LNCaP clone FGC (cell line): ENCODE measurements at places on chromosomes 1 and 21.
A peak's percentile ranks its signal among the peaks of the same experiment; 100 is the strongest.

DNA sequence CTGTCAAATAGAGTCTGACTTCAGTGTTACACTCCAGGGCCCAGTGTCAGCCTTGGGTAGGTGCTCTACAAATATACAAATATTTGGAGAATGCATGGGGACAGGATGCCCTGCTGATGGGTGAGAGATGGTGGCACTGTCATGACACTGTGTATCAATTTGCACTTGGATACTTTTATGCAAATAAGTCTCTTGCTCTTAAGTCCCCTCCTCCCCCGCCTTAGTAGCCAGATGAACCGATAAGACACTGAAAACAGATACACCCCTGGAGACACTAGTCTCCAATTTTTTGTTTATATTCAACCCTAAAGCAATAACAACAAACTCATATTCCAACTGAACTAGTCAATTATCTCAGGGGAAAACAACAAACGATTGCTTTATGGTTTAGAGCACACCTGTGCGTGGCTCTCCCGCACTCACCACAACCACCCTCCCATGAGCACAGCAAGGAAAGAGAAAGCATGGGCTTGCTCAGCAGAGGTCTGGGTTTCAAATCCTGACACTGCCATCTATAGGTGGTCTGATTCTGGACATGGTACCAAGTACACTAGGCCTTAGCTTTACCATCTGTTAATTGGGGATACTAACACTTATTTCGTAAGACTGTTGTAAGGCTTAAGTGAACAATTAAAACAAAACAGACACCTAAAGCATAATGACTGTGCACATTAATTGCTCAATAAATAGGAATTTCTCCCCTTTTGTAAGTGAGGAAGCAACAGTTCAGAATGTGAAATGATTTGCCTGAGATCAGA lies 50.3 kb downstream of the HIVEP3 start:
- DNase-seq, result no peak

GRCh38 chr1:194809665-194810064 lies 1623.3 kb upstream of the B3GALT2 start:
- no peak for DNase-seq

DNA sequence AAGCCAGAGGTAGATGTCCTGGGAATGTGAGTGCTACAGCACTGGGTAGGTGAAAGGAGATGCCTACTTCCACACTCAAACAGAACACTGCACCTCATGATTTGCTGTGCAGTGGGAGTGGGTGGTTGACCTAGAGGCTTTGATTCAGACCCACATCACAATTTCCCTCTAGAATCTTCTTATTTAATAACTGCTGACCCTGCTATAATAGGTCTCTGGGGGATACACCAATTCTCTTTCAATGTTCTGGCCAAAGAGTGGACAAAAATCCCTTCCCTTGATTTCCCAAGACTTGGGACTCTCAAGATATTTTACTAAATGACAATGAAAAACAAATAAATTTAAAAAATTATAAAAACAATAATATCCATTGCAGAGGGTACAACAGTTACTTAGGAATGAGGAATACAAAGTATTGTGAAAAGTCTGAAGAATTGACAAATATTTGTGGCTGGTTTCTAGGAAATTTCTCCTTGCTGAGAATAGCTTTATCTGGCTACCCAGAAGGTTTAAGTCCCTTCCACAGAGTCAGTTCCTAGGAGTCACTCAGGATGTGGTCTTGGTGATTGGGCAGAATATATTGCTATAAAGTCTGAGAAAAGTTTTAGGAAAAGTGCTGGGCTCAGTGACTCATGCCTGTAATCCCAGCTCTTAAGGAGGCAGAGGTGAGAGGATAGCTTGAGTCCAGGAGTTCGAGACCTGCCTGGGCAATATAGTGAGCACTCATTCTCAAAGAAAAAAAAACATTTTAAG lies 2.4 kb upstream of the FCGR2A start:
- DNase-seq, result no peak

GRCh38 chr1:84540759-84541158 lies 33.5 kb downstream of the CTBS start:
- DNase-seq, result peak; percentile 71

- DNase-seq, result no peak
Observed at GRCh38 chr1:109243221-109243620, 6.1 kb upstream of the CELSR2 start.

DNA sequence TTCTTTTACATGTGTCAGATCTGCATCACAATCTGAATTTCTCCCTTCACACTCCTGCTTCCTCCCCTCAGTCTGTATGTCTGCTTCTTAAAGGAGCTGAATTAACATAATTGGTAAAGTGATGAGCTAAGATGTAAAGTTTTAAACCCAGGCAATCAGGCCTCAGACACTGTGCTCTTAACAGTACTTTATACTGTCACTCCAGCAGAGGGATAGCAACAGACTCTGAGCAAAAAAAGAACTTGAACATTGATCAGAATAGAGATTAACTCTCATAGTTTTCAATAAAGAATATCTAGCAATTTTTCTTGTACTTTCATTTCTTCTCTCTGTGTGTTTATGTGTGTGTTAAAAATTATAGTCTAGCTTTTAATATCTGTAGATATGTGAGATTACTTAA lies 110.3 kb downstream of the DUSP10 start:
- no peak for DNase-seq

GRCh38 chr1:109434484-109434883 lies 8.2 kb upstream of the PSMA5 start:
- DNase-seq, result no peak

GRCh38 chr1:109622895-109623294 lies 3.3 kb downstream of the AMPD2 start:
- no peak for DNase-seq

GRCh38 chr1:212608959-212609700 lies 569 bp downstream of the ATF3 start:
- no peak for DNase-seq

- DNase-seq, result no peak
Observed at GRCh38 chr1:155272466-155273342, 600 bp downstream of the CLK2 start.

DNA sequence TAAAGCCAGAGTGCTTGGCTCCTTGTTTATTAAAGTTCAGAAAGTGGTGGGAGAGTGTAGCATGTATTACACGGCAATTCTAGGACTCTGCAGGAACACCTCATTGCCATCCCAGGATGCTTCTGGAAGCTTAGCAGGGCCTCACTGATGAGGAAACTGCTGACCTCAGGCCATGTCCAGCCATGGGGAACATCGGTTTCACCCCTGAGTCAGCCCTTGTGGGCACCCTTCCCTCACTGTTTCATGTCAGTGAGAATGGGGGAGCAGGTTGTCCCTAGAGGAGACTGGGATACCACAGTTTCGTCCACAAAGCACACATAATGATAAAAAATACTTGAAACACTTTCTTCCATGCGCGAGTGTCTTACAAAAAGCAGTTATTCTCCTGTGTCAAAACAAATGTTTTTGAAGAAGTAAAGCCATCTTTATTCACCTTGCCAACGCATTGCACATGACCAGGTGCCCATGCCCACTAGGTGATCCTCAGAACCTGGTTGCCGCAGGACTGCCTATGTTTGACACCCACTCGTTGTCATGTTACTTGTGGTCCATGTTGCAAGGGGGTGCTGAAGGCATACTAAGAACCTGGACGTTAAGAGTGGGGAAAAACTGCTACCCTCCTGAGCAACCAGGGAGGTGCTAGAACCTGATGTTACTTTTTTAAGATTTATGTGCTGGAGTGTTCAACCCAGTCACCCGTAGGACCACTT lies 41.2 kb upstream of the TTC22 start:
- DNase-seq, result no peak

GRCh38 chr1:160206421-160207117 lies 1.4 kb downstream of the PEA15 start:
- no peak for DNase-seq

DNA sequence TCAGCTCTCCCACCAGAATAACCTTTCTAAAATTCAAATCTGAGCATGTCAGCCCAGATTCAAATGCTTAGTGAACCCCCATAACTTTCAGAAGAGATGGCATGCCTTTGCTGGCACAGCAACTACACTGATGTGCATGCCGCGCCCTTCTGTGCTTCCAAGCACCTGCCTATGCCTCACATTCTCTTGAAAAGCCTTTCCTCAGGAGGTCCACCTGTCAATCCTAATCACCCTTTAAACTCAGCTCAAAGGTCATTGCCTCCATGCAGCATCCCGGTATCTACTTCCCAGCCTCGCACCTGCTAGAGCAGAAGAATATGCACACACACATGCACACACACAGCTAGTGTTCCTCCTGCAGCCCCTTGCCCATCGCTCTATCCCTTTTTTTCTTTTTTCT lies 5.2 kb upstream of the S100A2 start:
- DNase-seq, result no peak

GRCh38 chr1:220514256-220514655 lies 13.7 kb upstream of the MARK1 start:
- DNase-seq, result no peak

DNA sequence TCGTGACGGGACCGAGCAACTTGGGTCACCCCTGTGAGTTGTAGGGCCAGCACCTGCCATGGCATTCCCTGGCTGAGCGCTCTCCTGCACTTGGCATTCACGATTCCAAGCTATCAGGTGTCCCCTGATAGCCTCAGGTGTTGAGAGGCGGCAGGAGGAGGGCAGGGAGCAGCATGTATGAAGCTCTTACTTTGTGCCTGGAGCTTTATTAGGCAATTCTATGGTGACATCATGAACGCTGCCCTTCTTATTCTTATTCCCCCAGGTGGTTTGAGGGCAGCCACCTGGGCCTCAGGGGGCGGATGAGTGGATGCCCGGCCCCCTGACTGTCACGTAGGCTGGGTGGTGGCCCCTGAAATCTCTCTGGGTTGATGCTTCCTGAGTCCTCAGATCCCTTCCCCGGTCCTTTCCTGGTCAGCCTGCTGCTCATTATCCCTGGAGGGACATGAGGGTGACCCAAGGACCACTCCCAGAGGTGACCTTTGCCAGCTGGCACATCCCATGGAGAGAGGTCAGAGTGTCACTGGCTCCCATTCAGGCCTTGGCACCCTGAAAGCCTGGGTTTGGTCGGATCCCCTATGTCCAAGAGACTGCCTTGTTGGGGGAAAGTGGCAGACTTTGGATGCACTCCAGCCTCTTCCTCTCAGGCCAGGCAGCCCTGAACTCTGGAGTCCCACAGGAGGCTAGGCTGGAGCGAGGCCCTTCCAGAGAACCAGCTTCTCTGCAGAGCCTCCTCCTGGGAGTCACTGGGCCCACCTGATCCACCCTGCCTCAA lies 51.9 kb downstream of the SPSB1 start:
- no peak for DNase-seq

GRCh38 chr1:110675060-110675791 lies 486 bp upstream of the KCNA3 start:
- no peak for DNase-seq

- no peak for DNase-seq
Observed at GRCh38 chr1:89285745-89286380, 13.2 kb upstream of the GBP5 start.

DNA sequence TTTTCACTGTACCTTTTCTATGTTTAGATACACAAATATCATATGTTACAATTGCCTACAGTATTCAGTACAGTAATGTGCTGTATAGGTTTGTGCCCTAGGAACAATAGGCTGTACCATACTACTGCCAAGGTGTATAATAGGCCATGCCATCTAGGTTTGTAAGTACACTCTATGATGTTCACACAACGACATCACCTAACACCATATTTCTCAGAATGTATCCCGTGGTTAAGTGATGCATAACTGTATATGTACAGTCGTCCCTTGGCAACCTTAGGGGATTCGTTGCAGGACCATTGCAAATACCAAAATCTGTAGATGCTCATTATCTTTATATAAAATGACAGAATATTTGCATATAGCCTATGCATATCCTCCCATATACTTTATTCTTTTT lies 5.8 kb upstream of the SSR2 start:
- no peak for DNase-seq

- no peak for DNase-seq
Observed at GRCh38 chr1:220453371-220453770, 74.6 kb upstream of the MARK1 start.

DNA sequence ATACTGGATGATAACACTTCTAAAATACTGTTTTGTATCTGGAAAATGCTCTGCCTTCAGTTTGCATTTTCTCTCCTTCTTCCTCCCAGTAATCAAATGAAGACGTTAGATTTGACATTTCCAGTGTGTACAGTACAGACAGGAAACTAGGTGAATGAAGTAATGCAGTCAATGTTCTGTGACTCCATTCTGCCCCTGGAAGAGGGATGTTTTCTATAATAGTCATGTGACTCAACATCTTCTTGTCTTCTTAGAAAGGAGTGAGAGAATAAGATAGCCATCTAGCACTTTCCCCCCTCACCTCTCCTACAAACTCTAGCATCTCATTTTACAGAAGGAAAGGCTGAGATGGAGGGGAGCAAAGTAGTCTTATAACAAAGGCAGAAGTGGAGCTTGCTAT lies 77.6 kb downstream of the DDR2 start:
- DNase-seq, result no peak

DNA sequence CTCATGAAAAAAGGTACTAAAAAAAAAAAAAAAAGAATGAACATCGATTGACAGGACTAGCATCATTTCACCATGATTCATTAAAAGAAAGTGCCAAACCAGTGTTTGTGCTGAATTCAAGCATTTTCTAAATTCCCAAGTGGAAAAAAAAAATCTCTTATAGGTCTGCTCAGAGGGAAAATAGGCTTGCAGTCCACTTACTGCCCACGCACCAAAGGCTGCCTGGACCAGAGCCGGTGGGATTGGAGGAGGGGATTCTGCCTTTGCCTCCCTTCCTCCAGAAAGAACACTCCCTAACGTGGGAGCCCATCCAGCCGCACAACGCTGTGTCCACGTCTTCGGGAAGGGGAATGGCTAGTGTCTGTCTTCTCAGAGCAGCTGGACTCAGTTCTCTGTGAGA lies 5.5 kb upstream of the TRAPPC10 start:
- no peak for DNase-seq

GRCh38 chr21:38766987-38767722 lies 38.6 kb upstream of the ETS2 start:
- DNase-seq, result no peak

DNA sequence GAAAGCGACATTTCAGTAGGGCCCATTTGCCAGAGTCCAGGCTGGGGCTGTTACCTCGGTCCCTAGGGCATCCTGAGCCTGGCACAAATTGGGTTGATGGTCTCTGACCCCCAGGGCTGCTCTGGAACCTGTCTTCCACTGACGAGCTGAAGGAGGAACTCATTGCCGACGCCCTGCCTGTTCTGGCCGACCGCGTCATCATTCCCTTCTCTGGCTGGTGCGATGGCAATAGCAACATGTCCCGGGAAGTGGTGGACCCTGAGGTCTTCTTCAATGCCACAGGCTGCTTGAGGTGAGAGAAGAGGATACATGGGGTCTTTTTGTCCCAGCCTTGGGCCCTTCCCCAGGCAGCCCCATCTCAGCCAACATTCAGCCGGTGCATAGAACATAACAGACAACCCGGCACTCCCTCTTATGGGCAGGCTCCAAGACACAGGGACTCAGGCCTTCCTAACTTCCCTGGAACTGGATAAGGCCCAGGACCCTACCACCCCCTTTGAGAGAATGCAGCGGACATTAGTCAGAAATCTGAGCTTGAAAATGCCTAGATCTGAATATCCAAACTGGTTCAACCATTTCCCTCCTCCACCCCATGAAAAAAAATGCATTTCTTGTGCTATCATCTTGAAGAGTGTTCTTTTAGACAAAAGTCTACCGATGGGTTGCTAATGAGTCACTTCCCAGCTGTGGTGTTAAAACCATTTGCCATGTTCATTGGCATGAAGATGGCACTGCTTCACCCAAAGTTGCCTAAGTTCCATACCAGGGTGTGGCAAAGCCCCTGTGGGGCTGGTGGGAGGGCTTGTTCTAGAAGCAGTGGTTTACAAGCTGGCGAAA lies 35.4 kb downstream of the PKP1 start:
- DNase-seq, result no peak

- DNase-seq, result no peak
Observed at GRCh38 chr1:9084906-9085305, 15.5 kb upstream of the SLC2A5 start.
